ENCODE measurements at places on chromosomes 2 and 18. TPM values are rescaled to one million over a fixed set of nuclear protein-coding genes. Genes with fewer than 3 reads are reported as not detected.

The ANKRD30BL gene
- not detected for total RNA-seq

- no peak for DNase-seq
These were observed 98.5 kb downstream of the MYOM1 start for GRCh38 chr18:3121259-3121658.

DNA sequence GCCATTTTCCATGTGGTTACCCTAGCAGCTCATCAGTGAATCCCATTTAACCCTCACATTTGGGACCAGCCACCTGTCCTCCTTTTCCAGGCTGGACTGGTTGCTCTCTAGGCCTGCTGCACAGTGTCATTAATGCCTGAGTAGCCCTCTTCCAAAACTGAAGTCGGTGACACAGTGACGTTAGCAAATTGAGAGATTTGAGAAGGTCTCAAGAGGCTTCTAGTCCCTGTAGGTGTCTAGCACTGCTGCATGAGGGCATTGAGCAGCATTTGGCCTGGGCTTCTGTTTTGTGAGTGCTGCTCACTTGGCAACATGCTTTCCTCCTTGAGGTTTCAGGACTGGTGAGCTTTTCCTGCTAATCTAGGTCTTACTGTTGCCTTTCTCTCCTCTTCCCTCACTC lies 36.7 kb downstream of the PKP4 start:
- DNase-seq = no peak

GRCh38 chr18:9221040-9221439 lies 84.5 kb downstream of the ANKRD12 start:
- no peak for DNase-seq

DNA sequence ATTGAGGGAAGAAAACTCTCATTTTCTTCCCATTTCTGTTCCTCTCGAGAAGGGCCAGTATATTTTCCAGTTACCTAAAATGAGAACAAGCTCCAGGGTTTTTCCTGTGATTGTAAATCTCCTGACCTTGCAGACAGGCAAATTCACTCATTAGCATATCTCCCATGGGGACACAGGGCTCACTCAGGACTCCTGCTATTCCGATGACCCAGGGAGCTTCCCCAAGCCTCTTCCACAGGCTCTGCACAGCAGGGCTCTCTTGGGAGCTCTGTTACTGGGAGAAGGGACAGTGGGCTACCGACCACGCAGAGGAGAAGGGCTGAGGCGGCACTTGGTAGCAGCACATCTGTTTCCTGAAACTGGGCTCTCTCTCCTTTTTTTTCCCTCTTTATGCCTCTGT lies 135.2 kb upstream of the CAPN13 start:
- no peak for DNase-seq

The STRADB gene
- total RNA-seq = 18.0 TPM

DNA sequence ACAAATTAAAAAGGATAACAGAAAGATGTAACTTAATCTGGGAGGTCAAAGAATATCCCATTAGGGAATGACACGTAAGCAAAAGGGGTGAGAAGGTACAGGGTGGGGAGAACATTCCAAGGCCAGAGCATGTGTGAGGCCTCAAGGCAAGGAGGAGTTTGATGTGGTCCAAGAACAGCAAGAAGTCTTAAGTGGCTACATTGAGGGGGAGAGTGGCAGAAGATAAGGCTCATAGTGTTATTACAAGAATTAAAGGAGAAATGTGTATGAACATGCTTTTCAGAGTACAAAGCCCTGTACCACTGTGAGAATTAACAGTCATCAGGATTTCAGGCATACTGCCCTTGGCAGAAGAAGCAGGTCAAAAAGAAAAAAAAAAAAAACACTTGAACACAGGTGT lies 174.4 kb upstream of the ERBB4 start:
- no peak for DNase-seq

The EIPR1 gene
- 27.8 TPM for total RNA-seq

DNA sequence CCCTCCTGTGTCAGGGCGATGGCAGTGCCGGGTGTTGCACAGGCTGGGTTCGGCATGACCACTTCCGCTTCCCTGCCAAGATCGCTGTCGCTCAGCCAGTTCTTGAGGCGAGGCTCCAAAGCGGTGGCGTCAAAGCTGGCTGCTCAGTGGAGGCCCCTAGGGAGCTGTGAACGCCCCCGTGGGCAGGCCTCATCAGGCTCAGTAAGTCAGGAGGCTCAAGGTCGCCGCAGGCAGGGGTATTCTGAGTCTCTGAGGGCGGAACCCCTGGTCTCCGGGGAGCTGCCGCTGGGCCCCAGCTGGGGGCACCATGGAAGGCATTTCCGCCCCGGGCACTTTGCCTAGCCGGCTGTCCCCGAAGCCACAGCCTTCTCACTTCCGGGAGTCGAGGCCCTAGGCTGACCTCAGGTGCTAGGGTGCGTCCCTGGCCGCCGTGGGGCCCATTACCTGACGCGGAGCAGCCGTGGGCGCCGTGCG lies 210.4 kb downstream of the SOCS6 start:
- DNase-seq = no peak

DNA sequence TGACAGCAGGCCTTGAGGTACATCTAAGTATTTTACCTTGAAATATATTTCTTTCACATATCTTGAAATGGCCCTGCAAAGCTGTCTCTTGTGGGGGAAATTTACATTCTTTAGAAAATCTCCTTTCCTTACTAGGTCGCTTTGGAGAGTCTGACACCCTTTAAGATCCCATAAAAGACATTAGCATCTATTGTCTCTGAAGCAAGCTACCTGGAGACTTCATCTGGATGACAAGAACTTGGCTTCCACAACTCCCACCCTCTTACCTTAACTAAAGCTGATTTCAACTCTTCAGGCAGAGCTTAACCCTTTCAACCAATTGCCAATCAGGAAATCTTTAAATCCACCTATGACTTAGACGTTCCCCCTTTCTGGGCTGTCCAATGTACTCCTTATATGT lies 219.3 kb downstream of the PIEZO2 start:
- DNase-seq = no peak

DNA sequence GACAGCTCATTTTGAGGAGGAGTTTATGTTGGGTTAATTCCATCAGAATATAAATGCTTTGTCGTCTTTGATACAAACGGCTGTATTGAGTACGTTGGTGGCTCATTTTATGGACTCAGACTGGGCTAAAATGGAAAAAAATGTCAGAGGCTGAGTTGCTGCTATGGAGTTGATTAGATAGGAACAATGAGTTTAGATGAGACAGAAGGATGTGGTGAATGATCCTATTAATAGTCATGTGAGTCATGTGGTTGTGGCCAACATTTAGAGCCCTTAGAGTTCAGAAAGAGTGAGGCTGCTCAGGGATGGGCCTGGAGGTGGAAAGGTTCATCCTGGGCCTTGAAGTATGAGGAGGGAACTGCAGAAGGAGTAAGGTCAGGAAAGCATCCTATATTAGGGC lies 434.2 kb downstream of the MEIS1 start:
- DNase-seq = no peak

DNA sequence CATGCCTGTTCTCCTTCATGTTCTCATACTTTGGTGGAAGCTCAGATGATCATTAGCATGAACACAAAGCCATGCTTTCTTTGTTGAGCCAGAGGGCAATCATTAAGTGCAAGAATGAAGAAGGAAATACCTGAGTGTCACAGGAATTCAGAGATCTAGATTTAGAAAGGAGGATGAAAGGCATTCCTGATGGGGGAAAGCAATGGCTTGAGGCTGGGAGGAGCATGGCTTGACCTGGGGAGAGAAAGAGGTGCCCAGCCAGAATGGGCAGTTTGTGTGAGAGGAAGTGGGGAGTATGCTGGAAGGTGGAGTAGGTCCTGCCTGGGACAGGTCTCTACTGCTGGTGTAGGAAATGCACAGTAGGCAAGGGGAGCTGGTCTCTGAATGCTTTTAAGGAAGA lies 35.1 kb downstream of the SLC4A3 start:
- DNase-seq = no peak

DNA sequence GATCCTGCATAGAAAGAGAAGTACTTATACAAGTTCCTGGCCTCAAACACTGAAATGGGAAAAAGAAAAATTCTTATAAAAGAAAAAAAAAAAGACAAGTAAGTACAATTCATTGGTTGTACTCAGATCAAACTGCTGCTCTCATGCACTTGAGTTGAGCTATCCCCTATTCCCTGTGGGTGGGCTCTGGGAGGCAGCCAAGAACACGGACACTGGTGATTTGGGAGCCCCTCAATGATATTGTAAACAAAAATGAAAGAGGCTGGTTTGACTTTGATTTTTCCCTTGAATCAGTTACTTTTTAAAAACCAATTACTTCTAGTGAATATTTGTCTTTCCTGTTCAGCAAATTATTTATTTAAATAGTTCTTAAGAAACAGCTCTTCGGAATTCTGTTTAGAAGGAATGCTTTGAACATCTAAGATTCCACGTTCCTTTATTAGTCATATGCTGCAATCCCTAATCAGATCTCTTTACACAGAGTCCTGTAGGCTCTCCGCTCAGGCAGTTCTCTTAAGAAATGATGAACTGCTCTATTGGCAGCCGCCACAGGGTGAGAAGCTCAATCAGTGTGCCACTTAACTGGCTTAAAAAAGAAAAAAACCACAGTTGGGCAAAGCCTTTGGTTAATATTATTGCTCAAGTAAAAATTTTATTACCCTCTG lies 225.1 kb downstream of the TMEM182 start:
- no peak for DNase-seq

The RFX8 gene
- total RNA-seq = 0.23 TPM

- no peak for DNase-seq
These were observed 49.8 kb downstream of the MSH2 start for GRCh38 chr2:47452761-47453160.

The UGT1A10 gene
- total RNA-seq = not detected

The ST8SIA5 gene
- total RNA-seq = not detected

GRCh38 chr2:129758784-129759471 lies 220.5 kb upstream of the RAB6C start:
- DNase-seq = no peak

The C2orf68 gene
- 77.9 TPM for total RNA-seq

The DUSP19 gene
- total RNA-seq = 1.3 TPM

The SLC16A14 gene
- total RNA-seq = 0.12 TPM

DNA sequence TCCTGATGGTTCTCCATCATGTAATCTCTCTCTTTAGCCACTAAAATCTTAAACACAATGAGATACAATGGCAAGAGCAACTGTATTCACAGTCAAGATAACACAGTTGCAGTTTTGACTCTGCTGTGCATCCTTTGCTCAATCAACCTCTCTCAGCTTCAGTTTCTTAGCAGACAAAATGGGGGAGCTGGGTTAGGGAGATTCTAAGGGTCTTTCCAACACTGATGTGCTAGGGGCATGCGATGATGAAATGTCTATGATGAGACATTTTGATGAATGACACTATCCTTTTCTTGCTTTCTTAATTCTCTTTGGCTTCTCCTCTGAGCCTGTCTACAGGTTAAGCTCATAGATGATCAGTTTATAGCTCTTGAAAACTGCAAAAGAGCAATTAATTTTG lies 1.1 kb downstream of the SERPINB10 start:
- DNase-seq = no peak

GRCh38 chr2:182822733-182823132 lies 43.7 kb downstream of the FRZB start:
- DNase-seq = no peak

- DNase-seq = no peak
These were observed 26.8 kb downstream of the AAK1 start for GRCh38 chr2:69616755-69617154.

DNA sequence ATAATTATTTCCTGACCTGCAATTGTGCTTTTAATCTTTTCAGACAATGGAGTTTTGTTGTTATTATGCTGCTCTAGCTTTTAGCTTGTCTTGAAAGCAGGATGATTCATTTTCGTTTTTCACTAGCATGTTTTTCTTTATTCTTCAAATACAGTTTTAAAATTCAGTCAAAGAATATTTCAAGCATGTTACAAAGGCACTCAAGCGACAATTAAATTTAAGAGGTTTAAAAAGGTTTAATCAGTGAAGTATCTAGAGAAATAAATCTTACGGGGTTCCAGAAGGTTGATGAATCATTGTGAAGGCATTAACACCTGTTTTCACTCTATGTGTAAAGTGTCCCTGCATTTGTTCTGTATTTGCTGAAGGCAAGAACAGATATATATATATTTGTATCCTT lies 390.7 kb upstream of the TMEFF2 start:
- DNase-seq = no peak

- DNase-seq = no peak
These were observed 71.1 kb upstream of the TFCP2L1 start for GRCh38 chr2:121356058-121356640.

- DNase-seq = no peak
These were observed 19.6 kb upstream of the NDUFV2 start for GRCh38 chr18:9082711-9083510.

GRCh38 chr18:59266886-59267502 lies 6.3 kb downstream of the RAX start:
- DNase-seq = no peak

The CAPN13 gene
- not detected for total RNA-seq

DNA sequence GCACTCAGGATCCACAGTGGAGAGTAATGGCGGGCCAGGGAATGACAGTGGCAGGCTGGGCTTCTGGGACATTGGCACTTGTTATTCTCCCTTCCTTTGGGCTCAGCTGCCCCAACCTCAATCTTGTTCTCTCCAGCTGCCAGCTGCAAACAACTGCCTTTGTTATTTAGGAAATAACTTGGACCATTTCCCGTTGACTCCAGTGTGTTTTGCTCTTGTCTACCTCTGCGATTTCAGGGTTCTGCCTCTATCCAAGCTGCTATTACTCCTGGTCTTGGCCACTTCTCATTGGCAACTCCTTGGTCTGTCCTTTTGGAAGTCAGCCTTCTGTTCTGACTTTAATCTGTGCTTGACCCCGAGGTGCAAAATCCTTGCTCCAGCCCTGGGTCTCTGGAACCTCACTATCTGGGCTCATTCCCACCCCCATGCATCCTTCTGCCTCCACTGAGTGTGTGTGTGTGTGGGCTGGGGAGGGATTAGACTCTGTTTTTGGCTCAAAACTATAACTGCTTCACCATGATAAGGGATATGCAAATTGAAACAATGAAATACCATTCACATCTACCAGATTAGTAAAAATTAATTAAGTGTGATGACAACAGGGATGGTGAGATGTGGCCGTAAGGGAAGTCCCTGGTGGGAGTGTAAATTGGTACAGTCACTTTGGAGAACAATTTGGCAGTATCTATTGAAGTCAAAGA lies 134.1 kb upstream of the CXCR4 start:
- no peak for DNase-seq

The SETBP1 gene
- total RNA-seq = 3.6 TPM

- DNase-seq = no peak
These were observed 30.2 kb upstream of the ROCK1 start for GRCh38 chr18:21141668-21142422.

- DNase-seq = no peak
These were observed 38.5 kb upstream of the ODC1 start for GRCh38 chr2:10486601-10487079.

- DNase-seq = no peak
These were observed 2.8 kb downstream of the PCBP1 start for GRCh38 chr2:70089983-70090525.

The MSTN gene
- total RNA-seq = not detected

DNA sequence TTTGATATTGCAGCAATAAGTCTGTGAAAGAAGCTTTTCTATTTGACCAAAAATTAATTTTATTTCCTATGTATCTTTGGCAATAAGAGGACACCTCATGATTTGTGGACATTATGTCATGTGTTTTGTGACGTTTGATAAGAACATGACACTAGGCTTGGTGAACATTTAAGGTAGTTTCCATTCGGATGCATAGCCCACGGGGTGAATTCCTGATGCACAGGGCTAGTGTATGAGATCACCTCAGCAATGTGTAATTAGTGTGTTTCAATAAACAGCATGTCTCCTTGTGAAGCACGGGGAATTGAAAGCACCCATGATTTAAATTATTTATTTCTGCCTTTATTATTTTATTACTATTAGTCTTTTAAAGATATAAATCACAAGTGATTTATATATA lies 146.1 kb upstream of the LINC00305 start:
- no peak for DNase-seq

Data from T-cell (primary cell).